ENCODE measurements at places on chromosomes 13 and 19.
A peak's percentile ranks its signal among the peaks of the same experiment; 100 is the strongest.

DNA sequence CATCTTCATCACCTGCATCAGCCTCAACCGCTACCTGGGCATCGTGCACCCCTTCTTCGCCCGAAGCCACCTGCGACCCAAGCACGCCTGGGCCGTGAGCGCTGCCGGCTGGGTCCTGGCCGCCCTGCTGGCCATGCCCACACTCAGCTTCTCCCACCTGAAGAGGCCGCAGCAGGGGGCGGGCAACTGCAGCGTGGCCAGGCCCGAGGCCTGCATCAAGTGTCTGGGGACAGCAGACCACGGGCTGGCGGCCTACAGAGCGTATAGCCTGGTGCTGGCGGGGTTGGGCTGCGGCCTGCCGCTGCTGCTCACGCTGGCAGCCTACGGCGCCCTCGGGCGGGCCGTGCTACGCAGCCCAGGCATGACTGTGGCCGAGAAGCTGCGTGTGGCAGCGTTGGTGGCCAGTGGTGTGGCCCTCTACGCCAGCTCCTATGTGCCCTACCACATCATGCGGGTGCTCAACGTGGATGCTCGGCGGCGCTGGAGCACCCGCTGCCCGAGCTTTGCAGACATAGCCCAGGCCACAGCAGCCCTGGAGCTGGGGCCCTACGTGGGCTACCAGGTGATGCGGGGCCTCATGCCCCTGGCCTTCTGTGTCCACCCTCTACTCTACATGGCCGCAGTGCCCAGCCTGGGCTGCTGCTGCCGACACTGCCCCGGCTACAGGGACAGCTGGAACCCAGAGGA, 2.6 kb downstream of the P2RY11 start:
- DNase-seq: no peak

DNA sequence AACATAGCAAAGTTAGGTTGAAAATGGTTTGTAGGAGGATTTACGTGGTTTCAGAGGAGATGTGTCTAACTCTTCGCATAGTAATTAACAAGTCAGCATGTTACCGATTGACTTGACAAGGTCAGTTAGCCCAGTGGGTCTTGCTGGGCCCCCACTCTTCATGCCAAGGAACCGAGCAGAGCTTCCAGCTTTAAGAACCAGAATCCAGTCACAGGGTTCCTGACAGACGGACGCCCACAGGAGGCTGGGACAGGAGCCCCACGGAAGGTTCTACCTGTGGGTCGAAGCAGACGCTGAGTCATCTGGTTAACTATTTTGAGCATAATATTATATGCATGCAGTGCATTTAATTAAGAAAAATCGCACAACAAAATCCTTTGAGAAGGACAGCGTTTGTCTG, 3.5 kb downstream of the TMEM255B start:
- DNase-seq: no peak

GRCh38 chr13:44040818-44041100, 161.1 kb downstream of the LACC1 start:
- DNase-seq: no peak

GRCh38 chr19:7852851-7853769, 21.1 kb downstream of the PRR36 start:
- DNase-seq: peak; percentile 96

GRCh38 chr13:20340136-20340758, 108.1 kb upstream of the GJB6 start:
- no peak for DNase-seq

DNA sequence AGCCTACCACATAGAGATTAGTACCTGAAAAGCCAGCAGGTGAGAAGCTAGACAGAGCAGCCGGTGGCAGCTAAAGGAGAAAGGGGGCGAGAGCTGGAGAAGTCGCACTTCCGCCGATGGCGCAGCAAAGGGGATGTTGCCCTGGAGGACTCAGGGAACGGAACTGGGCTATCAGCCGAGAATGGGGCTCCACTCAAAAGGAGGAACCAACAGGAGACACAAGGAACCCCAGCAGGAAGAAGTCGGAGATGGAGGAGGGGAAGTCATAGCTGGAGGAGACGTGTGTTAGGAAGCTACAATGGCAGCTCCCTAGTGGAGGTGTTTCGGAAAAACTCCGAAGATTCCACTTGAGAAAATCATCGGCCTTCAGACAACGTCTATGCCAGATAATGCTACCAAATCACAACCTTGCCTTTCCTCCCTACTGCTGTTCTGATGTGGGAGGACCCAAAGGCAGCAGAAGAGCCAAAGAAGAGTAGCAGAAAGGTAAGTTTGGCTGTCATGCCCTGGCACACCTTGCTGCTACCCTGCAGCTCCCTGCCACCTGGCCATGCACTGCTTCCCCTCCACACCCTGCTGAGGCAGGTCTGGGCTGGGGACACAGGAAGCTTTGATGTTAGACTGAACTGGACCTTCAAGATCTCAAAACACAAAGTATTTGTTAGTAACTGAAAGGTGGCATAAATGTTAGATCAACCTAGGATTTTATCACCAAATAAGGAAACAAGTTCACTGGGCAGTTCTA, 127.9 kb downstream of the DLEU7 start:
- DNase-seq: no peak

DNA sequence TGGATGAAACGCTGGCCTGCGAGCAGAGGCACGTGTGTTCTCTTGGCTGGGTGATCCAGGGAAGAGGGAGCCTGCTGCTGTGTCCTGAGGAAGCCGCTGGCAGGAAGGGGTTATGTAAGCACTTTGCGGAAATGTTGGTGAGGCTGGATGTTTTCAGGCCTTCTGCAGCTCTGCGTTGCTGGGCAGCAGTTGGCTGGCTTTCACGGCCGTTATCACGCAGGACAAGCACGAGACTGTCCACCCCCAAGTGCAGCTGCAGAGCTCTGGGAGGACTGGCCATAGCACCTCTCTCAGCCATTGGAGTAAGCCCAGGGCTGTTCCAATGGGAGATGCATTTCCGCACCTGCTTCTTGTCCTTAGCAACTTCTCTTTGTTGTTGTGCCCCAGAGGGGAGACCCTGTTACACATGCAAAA, 146.9 kb upstream of the SOX21 start:
- DNase-seq: no peak

GRCh38 chr13:43835701-43836100, 43.8 kb downstream of the CCDC122 start:
- DNase-seq: no peak

GRCh38 chr13:26705536-26705935, 55.0 kb downstream of the GPR12 start:
- DNase-seq: no peak

- peak; percentile 72 for DNase-seq
Measured at GRCh38 chr19:2274931-2275535, 6.9 kb downstream of the PEAK3 start.

DNA sequence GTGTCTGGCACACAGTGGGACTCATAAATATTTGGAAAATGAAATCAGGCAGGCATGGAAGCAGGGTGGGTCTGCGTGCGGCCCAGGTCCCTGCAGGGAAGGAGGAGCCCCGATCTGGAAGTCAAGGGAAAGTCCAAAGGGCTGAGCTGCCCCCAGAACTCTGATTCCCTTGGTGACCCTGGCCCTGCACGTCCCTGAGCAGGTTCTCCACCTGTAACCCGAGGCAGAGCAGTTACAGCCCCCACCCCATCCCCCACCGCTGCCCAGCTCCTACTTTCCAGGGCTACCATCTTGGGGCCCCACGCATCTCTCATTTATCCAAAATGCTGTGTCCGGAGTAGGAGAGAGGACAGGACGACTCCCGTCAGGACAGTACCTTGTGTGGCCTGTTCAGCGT, 2.1 kb downstream of the PLEKHF1 start:
- no peak for DNase-seq

GRCh38 chr19:30376272-30376671, 4.1 kb downstream of the ZNF536 start:
- no peak for DNase-seq

GRCh38 chr19:33781996-33782395, 14.7 kb upstream of the KCTD15 start:
- no peak for DNase-seq

GRCh38 chr19:58544591-58545285, 874 bp downstream of the TRIM28 start:
- peak; percentile 97 for DNase-seq

GRCh38 chr19:27746691-27747380, 1466.1 kb downstream of the UQCRFS1 start:
- no peak for DNase-seq

GRCh38 chr13:45108716-45109101, 11.6 kb upstream of the GTF2F2 start:
- DNase-seq: peak; percentile 48

DNA sequence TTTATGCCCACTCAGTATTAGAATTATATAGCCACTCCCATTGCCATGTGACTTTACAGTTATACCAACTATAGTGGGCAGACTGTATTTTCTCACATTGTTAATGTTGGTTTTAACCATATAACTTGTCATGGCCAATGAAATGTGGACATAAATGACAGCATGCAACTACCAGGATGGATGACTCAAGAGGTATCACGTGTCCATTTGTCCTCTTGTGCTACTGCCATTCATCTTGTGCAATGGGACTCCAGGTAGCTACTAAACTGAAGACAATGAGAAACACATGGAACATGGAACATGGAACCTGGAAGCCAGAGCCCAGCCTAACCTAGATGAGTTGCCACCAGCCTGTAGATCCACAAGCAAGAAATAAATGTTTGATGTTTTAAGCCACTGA, 242.7 kb upstream of the IPO5 start:
- no peak for DNase-seq

- DNase-seq: no peak
Measured at GRCh38 chr13:96002322-96003131, 50.7 kb downstream of the UGGT2 start.

DNA sequence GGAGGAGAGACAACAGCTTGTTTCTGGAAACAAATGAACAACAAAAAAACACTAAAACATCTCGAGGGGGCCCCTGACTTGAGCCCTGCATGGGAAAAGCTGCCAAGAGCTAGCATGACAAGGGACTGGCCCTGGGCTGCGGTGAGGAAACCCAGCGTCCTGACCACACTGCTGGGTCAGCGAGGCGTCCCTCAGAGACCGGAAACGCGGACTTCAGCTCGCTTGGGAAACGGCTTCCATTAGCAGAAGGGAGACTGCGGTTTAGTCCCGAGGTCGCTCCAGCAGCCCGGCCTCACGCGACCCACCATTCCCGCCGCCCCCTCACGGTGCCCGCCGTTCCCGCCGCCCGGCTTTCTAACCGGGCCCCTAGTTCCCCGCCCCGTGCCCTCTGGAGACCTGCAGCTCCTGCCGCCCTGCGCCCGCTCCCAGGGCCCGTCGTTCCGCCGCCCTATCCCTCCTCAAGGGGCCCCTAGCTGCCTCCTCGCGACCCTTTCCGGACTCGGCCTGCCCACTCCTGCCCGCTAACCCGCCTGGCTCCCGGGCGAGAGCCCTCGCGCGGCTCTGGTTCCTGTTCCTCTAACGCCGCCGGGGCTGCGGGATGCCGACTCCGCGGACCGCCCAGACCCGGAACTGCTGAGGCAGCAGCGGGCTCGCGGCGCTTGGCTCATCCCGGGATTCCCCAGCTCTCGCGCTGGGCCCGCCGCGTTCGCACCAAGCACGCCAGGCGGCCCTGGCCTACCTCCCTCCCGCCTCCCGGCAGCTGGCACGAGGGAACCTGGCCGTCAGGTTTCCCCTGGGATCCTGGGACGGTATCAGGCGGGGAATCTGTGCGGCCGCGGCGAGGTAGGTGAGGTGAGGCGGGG, at the start of gene CCDC122:
CCDC122 (minus strand) TSS at position 849 of the 863 bp plus-strand sequence. CDS start 10,364 bp downstream, outside the sequence.
- peak; percentile 88 for DNase-seq

DNA sequence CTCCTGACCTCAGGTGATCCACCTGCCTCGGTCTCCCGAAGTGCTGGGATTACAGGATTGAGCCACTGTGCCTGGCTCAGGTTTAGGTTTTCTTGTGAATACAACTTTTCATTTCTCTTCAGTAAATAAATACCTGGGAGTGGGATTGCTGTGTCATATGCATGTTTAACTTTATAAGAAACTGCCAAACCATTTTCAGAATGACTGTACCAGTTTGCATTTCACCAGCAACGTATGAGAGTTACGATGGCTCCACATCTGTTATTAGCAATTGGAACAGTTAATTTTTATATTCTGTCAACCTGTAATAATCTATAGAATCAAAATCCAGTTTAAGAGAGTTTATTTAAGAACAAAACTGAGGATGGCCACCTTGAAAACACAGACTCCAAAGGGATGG, 52.2 kb downstream of the TEX26 start:
- DNase-seq: no peak

GRCh38 chr13:42762917-42763316, 18.5 kb upstream of the FAM216B start:
- DNase-seq: no peak

GRCh38 chr13:36979361-36980050, 19.6 kb downstream of the ALG5 start:
- no peak for DNase-seq

GRCh38 chr19:50025794-50026549, at the start of gene ZNF473:
Gene ZNF473 (plus strand): TSS chr19:50026005. CDS start chr19:50031083, 5,078 bp downstream.
- DNase-seq: peak; percentile 86

DNA sequence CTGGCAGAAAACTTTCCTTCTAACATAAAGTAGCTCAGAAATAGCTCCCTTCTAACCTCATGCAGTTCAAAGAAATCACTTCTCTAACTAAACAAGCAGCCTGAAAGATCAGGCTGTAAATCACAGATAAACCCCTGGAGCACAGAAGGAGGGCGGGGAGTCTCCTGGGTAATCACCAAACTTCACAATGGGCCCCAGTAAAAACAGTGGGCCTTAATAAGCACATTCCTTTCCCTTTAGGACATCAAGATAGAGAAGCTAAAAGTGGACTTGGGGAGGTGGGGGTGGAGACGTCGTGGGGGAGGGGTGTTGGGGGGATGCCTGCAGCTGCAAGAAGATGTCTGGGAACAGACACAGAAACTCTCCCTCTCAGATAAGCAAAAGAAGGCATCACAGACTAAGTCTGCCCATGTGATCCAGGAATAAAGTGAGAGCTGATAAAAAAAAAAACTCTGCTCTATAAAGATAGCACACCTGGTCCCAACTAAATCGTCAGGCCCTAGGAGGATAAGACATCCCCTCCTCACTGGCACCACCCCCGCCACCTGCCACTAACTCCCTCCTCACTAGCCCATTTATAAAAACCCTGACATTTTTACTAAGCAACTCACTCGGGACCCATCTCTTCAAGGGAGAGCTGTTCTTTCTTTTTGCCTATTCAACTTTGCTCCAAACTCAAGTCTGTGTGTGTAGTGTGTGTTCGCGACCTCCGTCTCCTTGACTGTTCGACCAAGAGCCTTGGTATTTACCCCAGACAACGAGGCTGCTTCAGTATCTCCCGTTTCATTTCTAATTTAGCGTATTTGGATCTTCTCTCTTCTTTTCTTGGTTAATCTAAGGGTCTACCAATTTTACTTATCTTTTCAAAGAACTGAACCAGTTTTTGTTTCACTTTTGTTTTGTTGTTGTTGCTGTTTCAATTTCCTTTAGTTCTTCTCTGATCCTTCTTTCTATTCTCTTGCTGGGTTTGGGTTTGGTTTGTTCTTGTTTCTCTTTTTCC, 31.7 kb downstream of the DNAJC15 start:
- no peak for DNase-seq

GRCh38 chr19:9456018-9456689, 20.8 kb upstream of the ZNF266 start:
- DNase-seq: no peak

DNA sequence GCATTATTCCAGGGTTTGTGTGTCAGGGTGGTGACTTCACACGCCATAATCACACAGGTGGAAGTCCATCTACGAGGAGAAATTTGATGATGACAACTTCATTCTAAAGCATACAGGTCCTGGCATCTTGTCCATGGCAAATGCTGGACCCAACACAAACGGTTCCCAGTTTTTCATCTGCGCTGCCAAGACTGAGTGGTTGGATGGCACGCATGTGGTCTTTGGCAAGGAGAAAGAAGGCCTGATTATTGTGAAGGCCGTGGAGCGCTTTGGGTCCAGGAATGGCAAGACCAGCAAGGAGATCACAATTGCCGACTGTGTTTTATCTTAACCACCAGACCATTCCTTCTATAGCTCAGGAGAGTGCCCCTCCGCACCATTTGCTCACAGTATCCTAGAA, 18.2 kb upstream of the SLC25A30 start:
- no peak for DNase-seq

Data from GM13977 (cell line).